ENCODE measurements at places on chromosomes 11 and 22. TPM values are rescaled to one million over a fixed set of nuclear protein-coding genes. Genes with fewer than 3 reads are reported as not detected.

- DNase-seq: peak; percentile 37
These were observed 927.9 kb downstream of the OPCML start for GRCh38 chr11:132604431-132604830.

IGLL1 gene
- total RNA-seq: not detected

- DNase-seq: no peak
These were observed 117.4 kb upstream of the PARVA start for GRCh38 chr11:12259956-12260355.

CTSF gene
- total RNA-seq: 5.6 TPM

DNA sequence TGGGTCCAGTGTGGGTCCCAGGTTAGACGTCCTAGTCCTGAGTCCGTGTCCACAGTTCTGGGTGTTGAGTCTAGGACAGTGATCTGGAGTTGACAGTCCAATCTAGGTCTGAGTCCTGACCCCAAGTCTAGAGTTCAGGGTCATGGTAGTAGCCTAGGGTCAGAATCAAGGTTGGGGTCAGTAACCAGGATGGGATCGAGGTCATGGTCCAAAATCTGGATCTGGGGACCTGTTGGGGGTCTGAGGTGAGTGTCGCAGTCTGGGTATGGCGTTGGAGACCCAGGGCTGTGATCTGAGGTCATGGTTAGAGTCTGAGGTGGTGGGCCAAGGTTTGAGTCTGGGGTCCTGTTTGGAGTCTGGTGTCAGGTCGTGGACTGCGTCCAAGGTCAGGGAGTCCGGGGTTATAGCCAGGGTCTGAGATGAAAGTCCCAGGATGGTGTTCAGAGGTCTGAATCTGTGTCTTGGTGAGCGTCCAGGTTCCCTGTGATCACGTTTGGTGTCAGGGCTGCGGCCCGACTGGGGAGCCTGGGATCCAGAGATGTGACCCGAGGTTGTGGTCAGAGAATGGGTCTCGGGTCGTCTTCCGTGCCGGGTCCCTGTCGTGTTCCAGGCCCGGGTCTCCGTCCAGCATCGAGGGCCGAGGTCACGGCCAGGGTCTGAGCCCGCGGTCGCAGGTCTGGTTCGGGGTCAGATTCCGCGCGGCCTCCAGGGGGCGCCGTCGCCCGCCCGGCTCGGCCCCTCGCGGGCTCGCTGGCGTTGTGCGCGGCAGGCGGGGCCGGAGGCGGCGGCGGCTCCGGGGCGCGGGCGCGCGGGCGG, 432 bp upstream of the GRK2 start:
- DNase-seq: peak; percentile 83

DNA sequence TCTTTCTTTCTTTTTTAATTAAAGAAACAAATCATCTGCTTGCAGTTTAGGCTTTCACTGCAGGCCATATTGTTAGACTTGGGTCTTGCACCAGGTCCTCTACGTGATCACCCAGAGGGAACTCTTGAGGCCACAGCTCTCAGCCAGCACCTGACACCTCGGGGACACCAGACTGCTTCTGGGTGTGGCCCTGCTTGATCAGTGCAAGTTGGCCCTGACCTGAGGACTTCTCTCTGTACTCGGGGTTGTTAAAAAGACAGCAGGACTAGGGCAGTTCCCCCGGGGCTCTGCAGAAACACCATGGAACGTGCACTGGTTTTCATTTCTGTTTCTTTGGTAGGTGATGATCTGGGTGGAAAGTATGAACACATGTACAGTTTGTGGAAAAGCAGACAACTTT, 51.2 kb upstream of the MYO18B start:
- no peak for DNase-seq

DNA sequence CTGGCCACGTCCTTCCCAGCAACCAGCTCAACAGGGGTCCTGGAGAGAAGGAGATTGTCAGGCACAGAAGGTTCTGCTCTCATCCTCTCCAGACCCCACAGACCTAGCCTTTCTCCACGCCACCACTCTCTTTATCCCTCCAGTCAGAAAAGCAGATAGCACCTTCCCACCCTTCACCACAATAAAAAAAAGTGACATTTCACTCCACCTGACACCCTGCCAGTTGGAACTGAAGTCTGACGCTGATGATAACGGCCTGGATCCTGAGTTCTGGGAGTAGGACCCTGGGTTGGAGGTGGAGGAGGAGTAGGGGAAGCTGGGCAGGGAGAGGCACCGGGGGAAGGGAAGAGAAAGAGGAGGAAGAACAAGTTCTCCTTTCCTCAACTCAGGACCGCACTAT, 127.5 kb upstream of the ANO1 start:
- DNase-seq: no peak

DNA sequence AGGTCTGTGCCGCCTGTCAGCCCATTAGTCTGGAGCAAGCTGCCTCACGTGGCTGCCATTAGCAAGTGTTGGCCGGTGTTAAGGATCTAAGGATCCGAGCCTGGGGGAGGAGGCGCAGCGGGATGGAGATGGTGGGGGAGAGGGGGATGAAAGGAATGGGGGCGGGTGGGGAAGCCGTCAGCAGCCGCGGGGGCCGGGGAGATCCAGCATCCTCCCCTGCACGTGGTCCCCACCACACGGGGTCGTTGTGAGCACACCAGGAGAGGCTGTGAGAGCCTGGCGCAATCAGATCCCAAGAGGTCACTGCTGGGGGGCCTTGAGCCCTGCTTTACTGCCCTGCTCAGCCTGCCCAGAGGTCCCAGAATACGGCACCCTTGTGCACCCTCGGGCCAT, 7.3 kb downstream of the CABP7 start:
- DNase-seq: no peak

DNA sequence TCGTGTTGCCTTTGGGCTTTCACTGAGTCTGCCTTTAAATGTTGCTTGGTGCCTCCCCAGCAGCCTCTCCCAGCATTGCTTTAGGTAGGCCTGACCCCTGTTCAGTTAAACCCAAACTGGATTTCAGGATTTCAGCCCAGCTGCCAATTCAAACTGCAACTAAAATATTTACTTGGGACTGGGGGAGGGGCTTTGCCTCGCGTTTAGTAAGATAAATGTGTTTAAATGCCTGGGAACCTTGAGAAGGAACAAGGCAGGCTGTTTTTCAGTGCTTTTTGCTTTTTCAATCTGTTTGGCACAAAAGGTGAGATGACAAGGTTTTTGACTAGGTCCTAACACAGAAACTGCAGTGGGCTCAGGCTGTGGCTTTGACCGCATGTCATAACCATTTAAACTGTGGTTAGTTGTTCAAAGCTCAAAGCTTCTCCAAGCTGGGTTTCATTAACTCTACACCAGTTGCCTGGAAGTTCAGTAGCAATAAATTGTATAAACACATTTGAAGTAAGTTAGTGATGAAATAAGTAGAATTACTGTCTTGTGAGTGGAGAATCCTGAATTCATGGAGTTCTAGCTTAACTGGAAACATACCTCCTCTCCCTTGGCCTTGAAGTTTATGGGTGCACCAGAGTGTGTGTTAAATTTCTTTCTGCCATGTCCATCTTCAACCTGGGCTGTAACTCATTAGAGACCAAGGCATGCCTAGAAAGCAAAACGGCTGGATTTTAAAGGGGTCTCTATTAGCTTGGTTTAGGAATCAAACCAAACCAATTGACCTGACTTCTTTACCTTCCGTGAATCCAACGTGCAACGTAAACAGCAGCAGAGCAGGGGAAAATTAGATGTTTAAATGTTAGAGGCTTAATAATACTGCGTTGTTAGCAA, 3.6 kb downstream of the PKNOX2 start:
- DNase-seq: no peak

DNA sequence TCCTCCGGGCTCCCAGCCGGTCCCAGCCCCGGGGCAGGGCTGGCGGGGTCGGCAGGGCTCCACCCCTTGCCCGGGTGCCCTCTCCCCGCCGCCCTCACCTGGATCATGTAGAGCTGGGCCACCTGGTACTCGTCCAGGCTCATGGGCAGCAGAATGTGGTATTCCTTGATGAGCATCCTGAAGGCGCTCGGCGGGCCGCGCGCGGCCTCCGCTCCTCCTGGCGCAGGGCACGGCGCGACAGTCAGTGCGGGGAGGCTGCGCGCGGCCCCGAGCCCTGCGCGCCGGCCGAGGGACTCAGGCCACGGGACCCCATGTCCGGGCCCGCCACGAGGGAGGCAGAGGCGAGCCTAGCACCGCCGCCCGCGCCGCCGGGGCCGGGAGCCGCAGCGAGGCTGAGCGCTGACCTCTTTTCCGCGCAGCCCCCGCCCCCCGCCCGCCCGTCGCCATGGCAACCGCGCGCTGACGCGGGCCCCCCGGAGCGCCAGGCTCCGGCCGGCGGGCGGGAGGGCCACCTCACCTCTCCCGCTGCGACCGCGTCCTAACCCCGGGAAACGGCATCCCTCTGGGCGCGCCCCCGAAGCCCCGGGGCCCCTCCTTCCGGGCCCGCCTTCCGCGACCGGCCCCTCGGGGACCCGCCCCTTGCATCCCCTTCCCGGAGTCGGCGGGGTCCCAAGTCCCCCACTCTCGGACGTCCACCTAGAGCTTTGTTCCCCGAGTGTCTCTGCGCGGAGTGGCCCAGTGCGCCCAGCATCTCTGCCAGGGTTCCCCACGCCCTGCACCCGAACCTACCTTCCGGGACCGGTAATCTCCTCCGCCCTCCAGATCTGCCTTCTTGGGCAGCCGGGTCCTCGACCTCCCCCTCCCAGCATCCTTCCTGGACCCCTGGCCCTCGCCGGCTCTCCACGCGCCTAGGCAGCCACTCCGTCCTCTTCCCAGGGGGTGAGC, 886 bp downstream of the PITPNM1 start:
- DNase-seq: peak; percentile 33

DNA sequence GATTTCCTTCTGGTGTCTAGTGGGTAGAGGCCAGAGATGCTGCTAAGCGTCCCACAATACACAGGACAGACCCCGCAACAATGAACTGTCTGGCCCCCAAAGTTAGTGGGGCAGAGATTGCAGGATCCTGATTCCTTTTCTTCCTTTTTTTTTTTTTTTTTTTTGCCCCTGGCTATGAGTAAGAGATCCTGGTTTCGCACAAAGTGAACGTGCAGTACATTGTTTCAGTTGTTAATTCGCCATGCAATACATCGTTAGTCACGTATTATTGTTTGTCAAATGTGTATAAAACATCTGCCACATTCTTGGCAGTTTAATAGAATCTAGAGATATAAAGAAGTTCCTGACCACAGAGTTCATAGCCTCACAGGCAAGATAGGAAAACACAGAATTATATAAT, 20.2 kb downstream of the ST3GAL4 start:
- DNase-seq: peak; percentile 25

DNA sequence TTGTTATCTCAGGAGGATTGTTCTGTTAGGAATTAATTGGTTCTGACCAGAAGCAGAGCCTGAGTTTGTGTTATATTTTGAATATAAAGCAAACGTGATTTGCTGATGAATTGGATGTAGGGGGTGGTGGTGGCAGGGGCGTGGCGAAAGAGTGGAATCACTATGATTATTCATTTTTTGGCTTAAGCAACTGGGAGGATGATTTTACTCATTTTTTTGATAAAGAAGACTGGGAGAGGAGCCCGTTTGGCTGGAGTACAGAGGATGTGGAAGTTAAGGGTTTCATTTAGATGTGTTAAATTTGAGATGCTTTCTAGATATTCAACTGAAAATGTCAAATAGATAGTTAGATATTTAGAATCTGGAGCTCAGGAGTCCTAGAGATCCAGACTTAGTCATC, 83.4 kb upstream of the MYO18B start:
- DNase-seq: no peak

OTOG gene
- total RNA-seq: not detected

DNA sequence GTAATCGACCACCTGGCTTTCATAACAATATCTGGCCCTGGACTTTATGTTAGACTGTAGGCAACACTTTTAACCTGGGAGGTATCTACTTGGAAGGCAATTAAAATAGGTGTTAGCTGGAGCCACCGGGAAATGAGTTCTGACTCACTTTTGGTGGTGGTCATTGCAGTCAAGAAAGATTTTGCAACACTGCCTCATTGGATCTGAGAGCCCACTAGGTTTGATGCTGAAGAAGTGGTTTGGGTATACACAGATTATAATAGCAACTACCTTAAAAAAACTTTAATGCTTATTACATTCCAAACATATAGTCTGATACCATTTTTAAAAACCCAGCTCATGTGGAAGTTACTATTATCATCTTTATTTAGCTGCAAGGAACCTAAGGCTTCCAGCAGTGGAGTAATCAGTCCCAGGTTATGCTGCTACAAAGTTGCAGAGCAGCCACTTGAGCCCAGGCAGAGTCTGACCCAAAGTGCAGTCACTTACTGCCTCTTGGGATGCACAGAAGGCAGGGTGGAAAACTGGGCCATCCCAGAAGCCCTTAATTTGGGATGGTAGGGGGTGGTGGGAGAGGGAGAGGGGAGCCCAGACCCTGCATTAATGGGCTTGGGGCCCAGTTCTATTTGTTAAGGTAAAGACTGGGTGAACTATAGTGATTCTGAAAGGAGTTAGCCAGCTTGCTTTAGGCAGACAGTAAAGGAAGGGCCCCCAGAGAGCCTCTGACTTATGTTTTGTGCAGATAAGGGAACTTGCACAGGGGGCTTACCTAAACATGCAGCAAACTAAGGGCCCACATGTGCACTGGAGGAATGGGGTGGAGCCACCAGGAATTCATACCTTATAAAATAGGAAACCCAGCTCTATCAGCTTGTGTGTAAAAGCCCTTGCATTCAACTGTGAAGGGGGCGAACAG, 149.4 kb downstream of the SNX19 start:
- DNase-seq: no peak

MS4A7 gene
- total RNA-seq: not detected

DNA sequence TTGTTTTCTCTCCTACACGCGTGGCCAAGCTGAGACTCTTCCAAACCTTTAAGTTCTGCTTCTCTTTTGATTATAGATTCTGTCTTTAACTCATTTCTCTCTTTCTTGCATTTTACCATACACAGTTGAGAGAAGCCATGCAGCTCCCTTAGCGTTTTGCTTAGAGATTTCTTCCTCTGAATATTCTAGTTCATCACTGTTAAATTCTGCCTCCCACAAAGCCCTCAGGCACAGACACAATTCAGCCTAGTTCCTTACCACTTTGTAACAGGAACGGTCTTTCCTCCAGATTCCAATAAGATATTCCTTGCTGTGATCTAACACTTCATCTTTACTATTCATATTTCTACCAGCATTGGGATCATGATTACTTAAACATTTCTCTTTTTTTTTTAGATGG, 24.7 kb upstream of the CD81 start:
- DNase-seq: no peak

CNTF gene
- total RNA-seq: 0.16 TPM

MS4A15 gene
- not detected for total RNA-seq
